T-helper 1 cell (primary cell): ENCODE measurements at places on chromosomes 2 and 18.

GRCh38 chr2:130762910-130763385 is 7.6 kb downstream of the AMER3 start:
- no peak for DNase-seq

DNA sequence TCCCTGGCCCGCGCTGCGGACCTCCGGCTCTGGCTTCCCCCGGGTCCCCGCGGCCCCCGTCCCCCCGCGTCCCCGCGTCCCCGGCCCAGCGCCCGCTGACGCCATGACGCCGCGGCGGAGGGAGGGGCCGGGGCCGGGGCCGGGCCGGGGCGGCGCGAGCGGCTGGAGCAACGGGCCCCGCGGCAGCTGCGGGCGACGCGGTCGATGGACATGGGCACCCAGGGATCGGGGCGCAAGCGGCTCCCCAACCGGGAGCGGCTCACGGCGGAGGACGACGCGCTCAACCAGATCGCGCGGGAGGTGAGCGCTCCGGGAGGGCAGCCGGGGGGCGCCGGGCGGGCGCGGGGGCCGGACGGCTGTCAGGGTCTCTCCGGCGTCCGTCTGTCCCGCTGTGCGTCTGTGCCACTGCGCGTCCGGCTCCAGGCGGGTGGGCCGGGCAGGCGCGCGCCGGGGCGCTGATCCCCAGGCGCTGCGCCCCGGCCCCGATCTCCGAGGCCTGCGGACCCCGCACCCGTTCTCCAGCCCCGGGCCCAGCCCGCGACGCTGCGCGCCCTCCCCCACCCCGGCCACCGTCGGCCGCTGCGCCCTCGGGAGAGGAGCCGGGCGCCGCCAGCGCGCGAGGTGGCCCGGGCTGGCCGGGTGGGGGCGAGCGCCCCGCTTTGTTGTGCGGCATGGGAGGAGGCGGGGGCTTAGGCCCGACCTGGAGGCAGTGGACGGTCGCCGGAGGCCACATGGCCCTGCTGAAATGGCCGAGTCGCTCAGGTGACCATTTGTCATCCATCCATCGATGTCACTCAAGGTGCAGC is at the start of gene LRRFIP1:
Gene LRRFIP1, plus strand, starts transcription at position 147 of the 806 bp plus-strand sequence. Its CDS starts 58 bp downstream, at position 205.
- no peak for DNase-seq

- DNase-seq, result no peak
Measured at GRCh38 chr2:32864334-32865111, 82.2 kb upstream of the LTBP1 start.

GRCh38 chr18:46268671-46269070 is 164.5 kb downstream of the HAUS1 start:
- no peak for DNase-seq

GRCh38 chr18:78643004-78643403 is 336.6 kb upstream of the SALL3 start:
- no peak for DNase-seq

DNA sequence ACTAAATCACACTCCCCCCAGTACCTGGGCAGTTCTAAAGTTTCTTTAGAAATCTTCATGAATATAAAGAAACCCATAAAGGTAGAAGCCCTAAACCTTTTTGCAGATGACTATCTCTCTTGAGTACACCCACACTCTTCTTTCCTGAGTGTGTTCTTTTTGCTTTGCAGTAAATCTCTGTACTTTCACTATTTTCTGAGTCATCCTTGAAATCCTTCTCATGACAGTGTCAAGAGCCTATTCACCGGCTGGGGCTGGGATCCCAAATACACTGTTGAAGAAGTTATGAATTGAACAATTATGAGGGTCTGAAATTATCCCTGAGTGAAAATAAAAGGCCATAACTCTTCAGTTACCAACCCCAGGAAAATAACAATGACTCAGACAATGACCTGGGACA is 133.9 kb upstream of the CCDC195 start:
- no peak for DNase-seq
